ENCODE measurements at places on chromosomes 7 and 10. TPM values are rescaled to one million over a fixed set of nuclear protein-coding genes. Genes with fewer than 3 reads are reported as not detected.

DNA sequence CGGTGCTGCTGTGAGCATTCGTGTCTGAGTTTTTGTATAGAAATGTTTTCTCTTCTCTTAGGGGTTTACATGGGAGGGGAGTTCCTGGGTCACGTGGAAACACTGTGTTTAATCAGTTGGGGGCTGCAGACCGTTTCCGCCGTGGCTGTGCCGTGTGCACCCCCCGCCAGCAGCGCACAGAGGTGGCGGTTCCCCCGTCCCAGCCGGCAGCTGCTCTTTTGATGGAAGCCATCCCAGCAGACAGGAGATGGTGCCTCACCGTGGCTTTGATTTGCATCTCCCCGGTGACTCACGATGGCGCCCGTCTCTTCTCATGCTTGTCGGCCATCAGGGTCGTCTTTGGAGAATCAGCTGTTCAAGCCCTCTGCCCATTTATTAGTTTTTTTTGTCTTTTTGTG is 34.9 kb upstream of the FOXL3 start:
- no peak for DNase-seq

DNA sequence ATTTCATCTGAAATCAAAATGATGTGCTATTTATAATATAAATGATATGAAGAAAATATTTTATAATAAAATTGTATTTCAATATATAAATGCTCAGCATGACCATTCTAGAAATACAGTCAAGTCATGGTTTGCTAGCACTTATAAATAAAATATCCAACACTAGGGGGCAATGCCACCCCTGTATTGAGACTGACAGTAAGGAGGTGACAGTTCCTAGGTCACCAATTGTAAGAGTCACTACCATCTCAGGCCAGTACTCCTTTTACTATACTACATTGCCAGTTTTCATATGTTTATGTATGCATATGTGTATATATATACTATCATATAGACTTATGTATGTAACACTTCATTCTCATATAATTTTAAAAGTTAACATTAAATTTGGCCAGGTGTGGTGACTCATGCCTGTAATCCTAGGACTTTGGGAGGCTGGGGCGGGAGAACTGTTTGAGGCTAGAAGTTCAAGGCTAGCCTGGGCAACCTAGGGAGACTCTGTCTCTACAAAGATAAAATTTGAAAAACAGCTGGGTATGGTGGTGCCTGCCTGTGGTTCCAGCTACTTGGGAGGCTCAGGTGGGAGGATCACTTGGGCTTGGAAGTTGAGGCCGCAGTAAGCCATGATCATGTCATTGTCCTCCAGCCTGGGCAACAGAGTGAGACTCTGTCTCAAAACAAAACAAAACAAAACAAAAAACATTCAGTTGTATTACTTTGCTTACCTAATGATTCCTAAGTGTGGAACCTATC is 2.4 kb upstream of the CNOT4 start:
- DNase-seq, result peak; percentile 26

GRCh38 chr10:123381224-123381623 is 227.0 kb downstream of the BUB3 start:
- DNase-seq, result no peak

DNA sequence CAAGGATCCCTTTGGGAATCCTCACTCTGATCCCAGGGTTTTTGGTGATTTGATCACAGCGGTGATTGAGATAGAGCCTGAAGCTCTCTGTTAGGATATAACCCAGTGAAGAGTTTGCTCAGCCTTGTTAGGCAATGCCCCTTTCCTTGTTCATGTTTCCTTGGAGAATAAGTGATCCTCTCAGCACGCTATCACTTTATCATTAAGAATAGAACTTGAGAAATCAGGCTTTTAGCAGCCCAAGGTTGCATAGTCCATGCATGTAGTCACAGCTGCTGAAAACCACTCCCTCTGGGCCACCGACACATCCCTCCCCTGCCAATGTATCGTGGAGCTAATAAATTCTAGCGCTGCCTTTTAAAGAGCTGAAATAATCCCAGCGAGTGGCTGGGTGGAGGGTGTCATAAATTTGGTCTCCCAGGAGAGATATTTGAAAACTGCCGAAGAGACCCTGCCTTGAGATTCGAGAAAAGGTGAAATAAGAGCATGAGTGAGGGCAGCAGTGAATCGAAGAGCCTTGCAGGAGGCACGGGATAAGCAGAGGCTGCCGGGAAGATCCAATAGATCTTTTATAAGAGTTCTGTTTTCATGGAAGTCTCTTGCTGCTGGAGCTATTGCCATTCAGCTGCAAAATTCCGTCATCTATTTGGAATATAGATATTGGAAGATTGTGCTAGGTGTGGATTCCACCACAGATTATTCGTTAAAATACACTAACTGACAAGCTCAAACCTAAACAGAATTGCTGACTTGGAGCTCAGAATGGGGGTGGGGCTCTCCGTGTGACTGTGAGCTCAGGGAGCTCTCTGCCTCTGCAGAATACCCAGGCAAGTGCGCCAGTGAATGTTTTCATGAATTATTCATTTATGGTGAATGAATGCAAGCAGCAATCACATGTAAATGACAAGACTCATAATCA is 249.8 kb downstream of the TRIL start:
- no peak for DNase-seq

GRCh38 chr7:44678101-44678470 is 70.6 kb upstream of the ZMIZ2 start:
- DNase-seq, result peak; percentile 46

GRCh38 chr7:23242935-23243334 is 3.6 kb upstream of the GPNMB start:
- DNase-seq, result no peak

GRCh38 chr7:84705706-84706105 is 481.1 kb downstream of the SEMA3D start:
- no peak for DNase-seq

DNA sequence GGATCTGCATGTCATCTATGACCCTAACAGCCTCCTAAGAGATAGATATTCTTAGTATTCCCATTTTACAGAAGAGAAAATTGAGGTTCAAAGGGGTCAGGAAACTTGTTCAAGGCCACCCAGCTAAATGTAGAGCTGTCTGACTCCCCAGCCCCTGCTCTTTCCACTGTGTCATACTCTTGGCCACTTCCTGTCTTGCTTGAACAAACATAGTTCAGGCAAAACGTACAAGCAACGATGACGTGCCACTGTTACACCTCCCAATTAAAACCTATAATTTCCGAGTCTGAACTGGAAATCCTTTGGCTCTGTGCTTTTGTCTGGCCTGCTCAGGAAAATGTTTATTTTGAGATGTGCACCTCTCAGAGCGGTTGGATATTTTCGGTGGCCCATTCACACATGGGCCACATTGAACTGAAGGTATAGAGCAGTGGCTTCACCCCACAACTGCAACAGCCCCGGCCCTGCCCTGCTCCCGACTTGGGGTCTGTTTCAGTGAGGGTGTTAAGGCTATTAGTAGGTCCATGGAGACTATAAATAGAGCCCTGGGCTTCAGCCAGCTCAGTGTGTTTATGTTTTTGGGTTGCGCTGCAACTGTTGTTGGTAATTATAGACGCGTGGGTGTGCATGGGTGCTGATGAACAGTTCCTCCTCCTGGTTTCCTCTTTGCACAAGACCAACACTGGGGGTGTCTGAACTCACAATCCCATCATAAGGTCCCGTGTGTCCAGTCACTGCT is 172.3 kb upstream of the ADO start:
- peak; percentile 70 for DNase-seq

BLNK gene
- total RNA-seq, result 0.39 TPM

HOXA2 gene
- 0.16 TPM for total RNA-seq

- no peak for DNase-seq
Observed at GRCh38 chr7:55191161-55191925, 172.5 kb downstream of the EGFR start.

DNA sequence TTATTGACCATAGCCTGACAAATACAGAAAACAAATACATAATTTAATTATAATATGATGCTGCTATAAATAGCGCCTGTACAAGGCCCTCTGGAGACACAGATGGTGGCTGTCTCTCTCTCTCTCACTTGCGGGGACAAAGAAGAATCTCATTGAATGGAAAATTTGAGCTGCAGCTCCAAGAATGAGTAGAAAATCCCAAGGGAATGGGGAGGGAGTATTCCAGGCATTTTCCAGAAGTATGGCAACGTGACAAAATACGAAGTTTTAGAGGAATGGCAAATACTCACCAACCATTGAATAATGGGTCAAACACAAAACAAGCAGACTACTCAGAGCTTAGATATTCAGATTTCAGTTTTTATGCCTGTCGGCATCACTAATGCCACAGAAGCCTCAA is 179.9 kb downstream of the NRP1 start:
- DNase-seq, result peak; percentile 40

- DNase-seq, result no peak
Observed at GRCh38 chr7:11831156-11831735, 752 bp downstream of the THSD7A start.

TFPI2 gene
- total RNA-seq, result 1.1 TPM

DNA sequence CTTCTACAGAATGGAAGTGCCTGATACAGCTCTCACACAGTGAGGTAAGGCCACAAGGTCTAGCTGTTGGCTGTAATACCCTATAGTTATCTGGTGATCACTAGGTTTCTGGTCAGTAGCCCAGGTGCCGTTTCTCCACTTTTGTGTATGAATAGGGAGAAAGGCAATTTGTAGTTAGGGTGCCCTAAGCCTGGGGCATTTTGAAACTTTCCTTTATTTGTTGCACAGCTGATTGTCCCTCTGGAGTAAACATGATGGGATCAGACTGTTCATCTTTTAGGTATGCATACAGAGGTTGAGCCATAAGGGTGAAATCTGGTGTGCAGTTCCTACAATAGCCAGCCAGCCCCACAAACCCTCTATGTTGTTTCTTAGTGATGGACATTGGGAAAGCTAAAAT is 112.4 kb downstream of the ANKRD26 start:
- DNase-seq, result no peak
